Hippocampal formation (tissue), 2 donors: ENCODE measurements at places on chromosomes 4 and X.

GRCh38 chr4:27088491-27088890 lies 227.8 kb downstream of the STIM2 start:
- no peak for DNase-seq

DNA sequence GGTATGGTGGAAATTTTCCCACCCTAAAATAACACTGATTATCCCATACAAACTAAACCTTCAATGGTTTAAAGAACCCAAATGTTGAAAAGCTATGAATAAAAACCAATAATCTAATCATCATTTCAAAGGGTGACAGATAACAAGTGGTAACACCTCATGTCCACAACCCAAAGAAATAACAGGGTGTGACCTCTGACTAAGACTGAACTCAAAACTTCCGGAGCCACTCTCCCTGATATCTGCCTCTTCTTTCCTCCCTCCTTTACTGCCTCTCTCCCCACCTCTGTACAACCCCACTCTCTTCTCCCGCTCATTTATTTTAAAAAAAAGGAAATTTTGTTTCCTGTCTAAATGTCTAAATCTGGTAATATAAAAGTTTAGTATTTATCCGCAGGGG lies 11.5 kb downstream of the FBXW7 start:
- no peak for DNase-seq

DNA sequence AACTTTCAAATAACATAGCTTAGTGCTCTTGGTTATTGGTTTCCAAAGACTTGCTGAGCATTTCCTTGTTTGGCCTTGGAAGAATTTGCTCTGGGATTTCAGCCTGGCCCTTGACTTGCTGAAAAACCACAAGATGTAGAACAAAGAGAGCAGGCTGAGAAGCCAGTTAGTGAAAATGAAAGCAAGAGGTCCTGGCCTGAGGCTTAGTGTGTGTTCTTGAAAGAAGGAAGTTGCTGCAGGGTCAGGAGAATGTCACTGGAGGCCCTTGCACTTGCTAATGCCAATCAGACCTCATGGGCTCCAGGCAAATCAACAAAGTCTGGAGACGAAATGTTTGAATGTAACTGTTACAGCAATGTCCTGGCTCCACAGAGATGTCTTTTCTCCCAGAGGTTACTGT lies 79.4 kb downstream of the SYNPO2 start:
- peak; percentile 57 for DNase-seq

DNA sequence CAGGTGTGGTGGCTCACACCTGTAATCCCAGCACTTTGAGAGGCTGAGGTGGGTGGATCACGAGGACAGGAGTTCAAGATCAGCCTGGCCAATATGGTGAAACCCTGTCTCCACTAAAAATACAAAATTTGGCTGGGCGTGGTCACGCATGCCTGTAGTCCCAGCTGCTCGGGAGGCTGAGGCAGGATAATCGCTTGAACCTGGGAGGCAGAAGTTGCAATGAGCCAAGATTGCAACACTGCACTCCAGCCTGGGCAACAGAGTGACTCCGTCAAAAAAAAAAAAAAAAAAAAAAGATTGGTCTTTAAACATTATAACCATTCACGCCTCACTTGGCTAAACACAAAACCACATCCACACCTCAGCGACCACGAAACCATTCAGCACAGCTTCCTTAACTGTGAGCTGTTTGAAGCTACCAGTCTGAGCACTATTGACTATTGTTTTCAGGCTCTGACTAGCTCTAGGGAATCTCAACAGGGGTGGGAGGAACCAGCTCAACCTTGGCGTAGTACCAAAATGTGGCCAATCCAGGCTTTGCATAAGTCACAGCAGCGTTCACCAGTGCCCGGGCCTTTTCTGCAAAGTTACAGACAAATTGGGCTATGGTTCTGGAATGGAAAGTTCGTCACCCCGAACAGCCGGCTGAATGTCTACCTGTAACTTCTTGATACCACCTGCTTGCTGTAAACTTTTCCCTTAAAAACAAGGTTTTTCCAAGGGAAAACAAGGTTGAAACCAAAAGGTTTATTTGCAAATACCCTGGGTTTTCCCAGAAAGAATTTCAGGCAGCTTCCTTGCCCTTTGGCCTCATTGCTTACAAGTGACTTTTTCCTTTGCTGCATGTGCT lies 73.6 kb upstream of the DHX15 start:
- DNase-seq = peak; percentile 85

GRCh38 chr4:145178740-145179280 lies 1.6 kb downstream of the OTUD4 start:
- DNase-seq = no peak

DNA sequence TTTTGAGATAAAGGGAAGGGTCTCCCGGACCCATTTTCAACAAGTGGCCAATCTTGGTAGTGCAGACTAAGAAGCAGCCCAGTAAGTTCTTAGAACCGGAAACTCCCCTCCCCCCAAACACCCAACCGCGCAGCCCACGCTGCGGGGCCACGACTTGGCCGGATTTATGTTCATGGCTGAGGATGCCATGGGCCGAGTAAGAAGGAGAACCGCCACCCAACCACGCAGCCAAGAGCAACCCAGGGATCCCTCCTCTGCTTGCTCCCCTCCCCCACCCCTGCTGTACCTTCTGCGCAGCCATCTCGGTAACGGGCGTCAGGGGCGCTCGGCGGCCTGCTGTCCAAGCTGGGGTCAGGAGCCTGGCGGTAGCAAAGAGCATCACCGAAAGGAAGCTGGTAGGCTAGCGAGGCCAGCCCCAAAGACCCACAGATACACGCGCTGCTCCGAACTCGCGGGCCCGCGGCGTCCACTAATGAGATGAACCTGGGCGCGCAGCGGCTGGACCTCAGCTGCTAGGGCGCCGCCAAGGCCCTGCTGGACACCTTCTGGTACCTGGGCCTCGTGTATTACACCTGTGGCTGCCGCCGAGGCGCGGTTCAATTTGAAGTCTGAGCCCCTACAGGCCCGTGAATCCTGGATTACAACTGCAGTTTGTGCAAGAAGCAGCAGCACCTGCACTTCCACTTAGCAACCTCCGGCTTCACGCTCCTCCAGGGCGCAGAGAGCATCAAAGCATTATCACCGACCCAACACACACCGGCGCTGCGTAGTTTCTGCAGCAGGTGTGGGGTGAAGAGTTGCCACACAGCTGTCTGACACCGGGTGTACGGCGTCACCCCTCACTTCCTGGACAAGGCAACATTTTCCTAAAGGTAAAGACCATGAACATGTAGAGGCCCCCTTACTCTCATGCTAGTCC lies 63.4 kb downstream of the NUDT10 start:
- no peak for DNase-seq

- DNase-seq = peak; percentile 17
Measured at GRCh38 chr4:87093443-87094123, 126.8 kb downstream of the KLHL8 start.

GRCh38 chrX:120224388-120224787 lies 26.2 kb upstream of the ZBTB33 start:
- no peak for DNase-seq

GRCh38 chr4:86530183-86530582 lies 63.9 kb upstream of the PTPN13 start:
- no peak for DNase-seq
